ENCODE measurements at places on chromosomes 1 and 21. TPM values are rescaled to one million over a fixed set of nuclear protein-coding genes. Genes with fewer than 3 reads are reported as not detected.

- no peak for DNase-seq
These were observed 41.5 kb upstream of the HAO2 start for GRCh38 chr1:119327094-119327449.

DNA sequence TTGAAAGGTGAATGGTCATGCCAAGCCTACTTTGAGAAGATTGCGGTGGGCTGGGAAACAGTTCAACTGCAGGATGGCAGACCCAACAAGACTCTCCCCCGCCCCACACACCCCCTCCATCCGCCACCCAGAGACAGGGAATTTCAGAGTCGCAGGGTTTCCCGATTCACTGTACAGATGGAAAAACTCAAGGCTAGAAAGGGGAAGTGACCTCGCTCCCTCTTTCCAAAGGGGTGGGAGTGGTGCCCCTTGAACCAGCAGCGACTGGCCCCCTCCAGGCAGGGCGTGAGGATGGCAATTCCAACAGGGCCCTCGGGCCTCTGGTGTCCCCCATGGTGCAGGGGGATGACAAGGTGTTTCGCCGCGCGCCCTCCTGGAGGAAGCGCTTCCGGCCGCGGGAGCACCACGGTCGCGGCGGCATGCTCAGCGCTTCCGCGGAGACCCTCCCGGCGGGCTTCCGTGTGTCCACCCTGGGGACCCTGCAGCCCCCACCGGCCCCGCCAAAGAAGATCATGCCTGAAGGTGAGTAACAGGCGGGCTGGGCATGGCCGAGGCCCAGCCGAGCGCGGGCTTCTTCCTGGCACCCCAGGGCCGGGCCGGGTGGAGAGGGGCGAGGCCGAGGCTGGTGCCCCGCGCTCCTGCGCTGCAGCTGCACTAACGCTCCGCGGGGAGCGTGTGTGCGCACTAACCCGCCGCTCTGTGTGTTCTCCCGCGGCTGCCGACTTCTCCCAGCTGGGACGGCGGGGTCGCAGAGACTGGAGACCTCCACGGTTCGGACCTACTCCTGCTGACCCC, 10.4 kb downstream of the MYOG start:
- DNase-seq, result peak; percentile 6

The LRRC53 gene
- 0.19 TPM for total RNA-seq

The TMEM51 gene
- total RNA-seq, result 3.4 TPM

DNA sequence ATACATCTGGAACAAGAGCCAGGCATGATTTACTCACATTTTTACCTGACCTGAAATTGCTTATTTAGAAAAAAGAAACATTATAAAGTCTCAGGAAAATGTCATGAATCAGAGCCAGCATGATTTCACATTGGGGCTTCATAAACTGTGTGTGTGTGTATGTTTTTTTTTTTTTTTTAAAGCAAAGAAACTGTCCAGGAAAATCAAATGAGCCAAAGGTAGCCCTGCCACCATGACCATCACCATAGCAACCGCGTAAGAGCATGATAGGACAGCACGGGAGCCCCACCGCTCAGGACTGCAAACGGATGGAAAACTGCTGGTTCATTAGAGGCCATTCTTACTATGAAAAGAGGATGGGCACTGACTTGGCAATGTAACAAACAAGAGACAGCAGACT, 139.2 kb downstream of the NTMT2 start:
- DNase-seq, result no peak

- no peak for DNase-seq
These were observed 388.2 kb downstream of the USP25 start for GRCh38 chr21:16117851-16118590.

The CLEC20A gene
- 0.28 TPM for total RNA-seq

DNA sequence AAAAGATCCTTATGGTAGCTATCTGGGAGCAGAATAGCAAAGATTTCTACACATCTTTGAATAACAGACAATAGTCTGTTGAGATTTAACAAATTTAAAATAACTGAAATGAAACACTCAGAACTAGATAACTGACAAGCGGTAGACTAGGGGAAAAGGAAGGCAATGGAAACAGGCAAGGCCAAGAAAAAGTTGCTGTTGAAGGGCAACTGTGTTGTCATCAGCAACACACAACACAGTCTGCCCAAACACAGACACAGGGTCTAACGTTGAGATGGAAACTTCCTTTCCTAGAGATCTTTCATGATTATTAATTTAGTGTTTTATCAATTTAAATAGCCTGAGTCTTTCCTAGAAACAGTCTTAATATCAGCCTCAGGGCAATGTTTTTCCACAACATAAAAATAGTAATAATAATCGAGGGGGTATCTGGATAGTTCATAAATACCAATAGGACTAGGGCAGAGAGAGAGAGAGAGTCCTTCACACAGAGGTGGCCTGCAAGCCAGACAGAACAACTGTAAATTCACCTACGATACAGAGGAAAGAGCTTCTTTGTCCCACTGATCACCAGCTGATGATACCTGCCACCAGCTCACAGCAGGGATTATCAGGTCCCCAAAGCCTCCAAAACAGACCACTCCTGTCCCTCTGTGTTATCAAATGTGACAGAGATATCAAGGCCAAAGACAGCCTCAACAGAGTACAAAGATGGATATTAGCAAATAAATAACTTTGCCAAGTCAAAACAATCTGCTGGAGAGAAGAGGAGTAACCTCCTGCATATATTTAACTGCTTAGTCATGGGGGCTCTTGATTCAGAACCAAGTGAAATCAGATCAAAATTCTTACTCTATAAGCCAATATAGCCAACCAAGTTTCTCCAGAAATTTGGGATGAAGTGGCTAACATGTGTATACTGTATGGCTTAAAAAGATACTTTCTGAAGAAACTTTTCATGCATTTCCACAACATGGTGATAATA, 245.3 kb downstream of the SLC45A1 start:
- no peak for DNase-seq

DNA sequence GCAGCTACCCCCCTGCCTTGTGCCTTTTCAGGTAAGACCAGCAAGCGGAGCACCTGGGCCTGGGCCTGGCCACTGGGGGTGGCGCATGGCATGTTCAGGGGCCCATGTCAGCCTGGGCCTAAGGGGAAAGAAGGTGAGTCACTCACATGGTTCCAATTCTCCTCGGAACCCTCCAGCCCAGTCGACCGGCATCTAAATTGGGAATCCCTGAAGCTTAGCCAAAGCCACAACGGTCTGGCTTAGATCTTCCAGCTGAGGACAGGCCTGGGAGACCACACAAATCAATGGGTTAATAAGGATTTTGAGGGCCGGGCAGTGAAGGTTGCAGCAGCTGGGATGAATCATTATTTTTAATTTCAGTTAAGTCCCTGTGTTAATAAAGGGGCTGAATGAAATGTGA, 145.1 kb upstream of the SMYD2 start:
- no peak for DNase-seq

The DEPDC1 gene
- total RNA-seq, result 15.5 TPM

The GCSAML gene
- total RNA-seq, result 0.42 TPM
